GM23248 (cell line): ENCODE measurements at places on chromosomes 11 and 22.
A peak's percentile ranks its signal among the peaks of the same experiment; 100 is the strongest.

DNA sequence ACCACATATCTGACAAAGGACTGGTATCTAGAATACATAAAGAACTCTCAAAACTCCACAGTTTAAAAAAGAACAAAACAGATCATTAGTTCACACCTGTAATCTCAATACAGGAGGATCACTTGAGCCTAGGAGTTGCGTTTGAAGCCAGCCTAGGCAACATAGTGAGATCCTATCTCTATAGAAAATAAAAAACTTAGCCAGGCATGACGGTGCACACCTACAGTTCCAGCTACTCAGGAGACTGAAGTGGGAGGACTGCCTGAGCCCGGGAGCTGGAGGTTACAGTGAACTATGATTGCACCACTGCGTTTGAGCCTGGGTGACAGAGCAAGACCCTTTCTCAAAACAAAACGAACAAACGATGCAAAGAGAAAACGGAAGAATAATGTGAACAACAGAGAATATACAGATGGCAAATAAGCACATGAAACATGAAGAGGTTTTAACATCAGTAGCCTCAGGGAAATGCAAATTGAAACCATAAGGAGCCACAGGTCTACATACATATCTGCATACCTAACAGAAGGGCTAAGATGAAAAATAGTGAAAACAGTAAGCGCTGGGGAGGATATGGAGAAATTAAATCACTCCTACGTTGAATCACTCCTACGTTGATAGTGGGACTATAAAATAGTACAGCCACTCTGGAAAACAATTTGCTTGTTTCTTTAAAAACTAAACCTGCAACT, 70.7 kb downstream of the DGCR2 start:
- no peaks in the 10 kb centered on the region for H3K4me1 ChIP-seq
- no peak overlapping the region for H3K4me3 ChIP-seq
- no peak overlapping the region for H3K27ac ChIP-seq
- DNase-seq: no peak
- peaks cover 19% of the 10 kb centered on the region for H3K36me3 ChIP-seq

DNA sequence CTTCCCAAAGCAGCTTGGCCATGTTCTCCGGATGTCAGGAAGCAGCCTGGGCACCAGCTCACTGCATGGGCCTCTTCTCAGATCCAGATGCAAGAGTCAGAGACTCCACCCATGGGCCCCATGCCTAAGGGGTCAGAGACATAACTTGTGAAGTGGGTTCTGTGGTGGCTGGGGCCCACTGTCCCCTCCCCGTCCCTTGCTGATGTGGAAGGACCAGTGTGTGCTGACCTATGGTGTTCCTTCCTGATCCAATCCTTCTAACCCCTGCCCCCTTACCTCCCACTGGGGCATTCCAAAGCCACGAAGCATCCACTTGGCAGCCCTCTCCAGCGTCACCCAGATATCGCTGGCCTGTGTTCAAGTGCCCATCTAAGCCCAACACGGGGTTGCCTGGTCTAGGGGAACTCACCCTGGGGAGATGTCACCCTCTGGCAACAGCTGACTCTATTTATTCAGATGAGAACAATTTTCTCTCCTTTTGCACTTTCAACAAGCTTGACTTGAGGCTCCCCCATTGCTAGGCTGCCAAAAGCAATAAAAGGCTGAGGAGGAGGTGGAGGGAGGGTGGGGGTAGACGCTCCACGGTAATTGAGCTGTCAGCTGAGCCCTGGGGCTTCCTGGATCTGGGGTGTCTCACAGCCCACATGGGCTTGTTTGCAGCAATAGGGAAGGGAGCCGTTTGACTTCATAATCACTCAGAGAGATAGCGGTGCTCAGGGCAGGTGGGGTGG, 158.5 kb downstream of the ADAMTS15 start:
- H3K36me3 ChIP-seq: no peaks in the 10 kb centered on the region
- peaks cover 23% of the 10 kb centered on the region for H3K4me1 ChIP-seq
- peak; percentile 47 for DNase-seq
- H3K4me3 ChIP-seq: no peak overlapping the region

- H3K4me1 ChIP-seq: no peaks in the 10 kb centered on the region
- H3K27ac ChIP-seq: no peak overlapping the region
- H3K4me3 ChIP-seq: no peak overlapping the region
- DNase-seq: no peak
Observed at GRCh38 chr11:125327518-125328224, 163.1 kb downstream of the PKNOX2 start.

GRCh38 chr22:50205781-50206569, 5.2 kb downstream of the SELENOO start:
- no peak overlapping the region for H3K27ac ChIP-seq
- no peak for DNase-seq
- no peaks in the 10 kb centered on the region for H3K27me3 ChIP-seq
- H3K4me1 ChIP-seq: peaks cover 8% of the 10 kb centered on the region
- H3K36me3 ChIP-seq: peaks cover 10% of the 10 kb centered on the region; the same call in 1 of the 2 replicates

DNA sequence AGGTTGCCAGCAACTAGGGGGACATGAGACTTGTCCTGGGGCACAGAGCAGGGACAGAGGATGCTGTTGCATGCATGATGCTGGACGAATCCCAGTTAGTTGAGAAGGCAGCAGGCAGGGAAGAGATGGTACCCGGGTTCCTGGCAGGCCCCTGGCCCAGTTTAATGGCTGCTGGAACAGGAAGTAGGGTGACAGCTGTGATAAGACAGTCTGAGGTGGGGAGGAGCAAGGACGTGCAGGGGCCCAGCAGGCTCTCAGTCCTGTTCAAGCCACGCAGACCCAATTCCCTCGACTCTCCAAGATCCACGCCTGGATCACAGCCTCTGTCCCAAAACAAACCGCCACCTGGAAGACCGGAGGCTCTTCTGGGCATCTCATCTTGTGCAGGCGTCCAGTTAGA, 32.0 kb downstream of the LRRC10B start:
- H3K4me1 ChIP-seq: peaks cover 15% of the 10 kb centered on the region
- H3K4me3 ChIP-seq: no peak overlapping the region
- no peaks in the 10 kb centered on the region for H3K36me3 ChIP-seq

DNA sequence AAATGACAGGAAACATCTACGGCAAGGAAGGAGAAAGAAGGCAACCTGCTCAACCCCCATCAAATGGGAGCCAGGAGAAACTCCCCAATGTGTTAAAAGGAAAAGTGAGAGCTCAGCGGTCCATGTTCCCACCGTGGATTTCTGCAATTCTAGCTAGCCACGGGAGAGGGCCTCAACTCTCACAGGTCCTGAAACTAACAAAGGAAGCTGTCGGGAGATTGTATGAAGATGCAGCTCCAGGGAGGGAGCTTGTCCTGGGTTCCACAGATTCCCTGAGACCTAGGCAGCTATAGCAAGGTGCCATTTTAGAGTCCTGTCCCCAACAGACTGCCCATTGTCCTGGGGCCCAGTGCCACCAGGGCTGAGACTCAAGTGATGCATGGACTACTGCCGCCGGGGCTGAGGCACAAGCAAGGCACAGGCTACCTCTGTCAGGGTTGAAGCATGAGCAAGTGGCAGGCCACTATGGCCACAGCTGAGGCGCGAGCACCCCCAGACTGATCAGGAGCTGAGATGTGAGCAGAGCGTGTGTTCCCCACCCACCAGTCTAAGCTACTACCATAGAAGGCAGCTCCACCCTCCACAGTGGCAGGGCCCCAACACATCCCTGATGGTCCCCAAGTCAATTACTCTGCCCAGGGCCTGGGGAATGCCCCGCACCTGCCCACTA, 31.3 kb downstream of the RSF1 start:
- no peak overlapping the region for H3K27ac ChIP-seq
- DNase-seq: no peak
- H3K4me1 ChIP-seq: no peaks in the 10 kb centered on the region
- H3K27me3 ChIP-seq: no peaks in the 10 kb centered on the region
- H3K4me3 ChIP-seq: no peak overlapping the region
- no peaks in the 10 kb centered on the region for H3K36me3 ChIP-seq

DNA sequence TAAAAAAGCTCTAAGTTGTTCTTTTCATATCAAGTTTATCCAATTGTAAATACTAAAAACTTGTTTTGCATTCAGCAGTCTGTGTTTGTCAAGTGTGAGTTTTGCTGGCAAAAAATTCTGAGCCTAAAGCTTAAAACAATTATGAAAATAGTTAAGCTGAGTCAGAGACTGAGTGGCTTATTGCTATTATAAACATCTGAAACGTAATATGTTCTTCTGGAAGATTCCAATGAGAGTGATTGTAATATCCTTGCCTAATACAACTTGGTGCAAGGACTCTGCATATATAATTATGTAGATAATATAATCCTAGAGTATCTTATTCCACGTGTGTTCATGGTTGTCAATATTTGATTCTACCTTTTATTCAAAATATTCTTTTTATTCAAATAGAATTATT, 14.1 kb upstream of the NUP50 start:
- no peaks in the 10 kb centered on the region for H3K36me3 ChIP-seq
- peaks cover 23% of the 10 kb centered on the region for H3K4me1 ChIP-seq
- H3K27me3 ChIP-seq: no peaks in the 10 kb centered on the region
- H3K27ac ChIP-seq: peak overlapping the region; percentile 16; the same call in 1 of the 2 replicates

DNA sequence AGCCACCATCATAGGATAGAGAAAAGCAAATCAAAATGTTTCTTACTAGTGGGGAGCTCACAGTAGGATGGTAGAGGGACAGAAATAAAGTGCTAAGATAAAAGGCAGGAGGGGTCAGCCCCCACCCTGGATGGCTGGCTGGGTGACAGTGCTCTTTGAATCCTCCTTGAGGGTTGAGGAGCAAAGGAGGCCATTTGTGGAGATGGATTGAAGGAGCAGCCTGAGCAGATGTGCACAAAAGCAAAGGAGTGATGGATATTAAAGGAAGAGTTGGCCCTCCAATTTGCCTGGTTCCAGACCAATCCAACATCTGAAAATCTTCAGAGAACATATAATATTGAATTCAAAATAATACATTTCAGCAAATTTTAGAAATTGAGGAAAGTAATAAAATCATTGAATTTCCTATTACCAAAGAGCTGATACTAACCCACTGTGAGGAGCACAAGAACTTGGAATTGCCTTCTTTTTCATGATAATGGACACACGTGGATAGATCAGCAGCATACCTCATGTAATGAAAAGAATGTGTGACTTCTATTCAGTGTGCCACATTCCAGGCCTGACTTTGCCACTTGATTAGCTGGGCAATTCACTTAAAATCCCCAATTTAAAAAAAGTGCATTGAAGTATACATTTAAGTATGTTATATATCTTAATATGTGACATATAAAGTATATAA, 287.0 kb downstream of the FAT3 start:
- H3K4me3 ChIP-seq: no peak overlapping the region
- H3K4me1 ChIP-seq: no peaks in the 10 kb centered on the region
- no peak for DNase-seq
- H3K36me3 ChIP-seq: no peaks in the 10 kb centered on the region

DNA sequence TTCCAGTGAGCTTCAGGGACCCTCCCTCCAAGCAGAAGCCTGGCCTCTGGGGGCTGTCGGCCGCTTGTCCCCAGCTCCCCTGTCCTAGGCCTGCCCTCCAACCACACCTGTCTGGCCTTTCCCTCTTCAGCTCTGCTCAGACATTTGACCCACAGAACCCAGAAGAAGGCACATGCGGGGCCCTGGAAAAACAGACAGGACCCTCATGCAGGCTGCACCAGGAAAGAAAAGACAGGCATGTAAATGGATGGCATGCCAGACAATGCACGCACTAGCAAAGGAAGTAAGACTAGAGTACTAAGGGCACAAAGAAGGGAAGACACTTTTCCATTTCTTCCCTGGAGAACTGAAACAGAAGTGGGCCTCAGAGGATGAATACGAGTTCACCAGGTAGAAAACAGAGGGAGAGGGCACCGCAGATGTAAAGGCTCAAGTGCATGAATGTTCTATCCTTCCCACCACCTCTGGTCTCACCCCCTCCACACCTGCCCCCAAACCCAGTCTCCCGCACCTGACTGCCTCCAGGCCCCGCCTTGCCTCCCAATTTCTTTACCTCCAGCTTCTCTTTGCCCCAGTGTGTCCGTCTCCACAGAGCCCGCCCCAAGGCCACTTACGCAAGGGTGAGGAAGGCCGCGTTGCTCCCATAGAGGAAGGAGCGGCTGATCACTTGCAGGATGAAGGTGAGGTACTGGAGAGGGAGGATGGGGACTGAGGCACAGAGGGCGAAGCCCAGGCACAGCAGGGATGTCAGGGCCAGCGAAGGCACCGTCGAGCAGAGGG, 17.4 kb downstream of the SLC43A3 start:
- no peak overlapping the region for H3K4me3 ChIP-seq
- no peaks in the 10 kb centered on the region for H3K27me3 ChIP-seq
- no peak overlapping the region for H3K27ac ChIP-seq
- peaks cover 24% of the 10 kb centered on the region for H3K4me1 ChIP-seq

GRCh38 chr22:38727530-38728451, 22.0 kb downstream of the GTPBP1 start:
- no peak overlapping the region for H3K27ac ChIP-seq
- H3K36me3 ChIP-seq: peaks cover 23% of the 10 kb centered on the region
- no peak overlapping the region for H3K4me3 ChIP-seq
- H3K27me3 ChIP-seq: no peaks in the 10 kb centered on the region

- H3K27ac ChIP-seq: no peak overlapping the region
- peaks cover 32% of the 10 kb centered on the region for H3K4me1 ChIP-seq
- DNase-seq: peak; percentile 81
- no peak overlapping the region for H3K4me3 ChIP-seq
- H3K36me3 ChIP-seq: no peaks in the 10 kb centered on the region
- no peaks in the 10 kb centered on the region for H3K27me3 ChIP-seq
Observed at GRCh38 chr11:35615921-35616900, 2.0 kb upstream of the FJX1 start.

DNA sequence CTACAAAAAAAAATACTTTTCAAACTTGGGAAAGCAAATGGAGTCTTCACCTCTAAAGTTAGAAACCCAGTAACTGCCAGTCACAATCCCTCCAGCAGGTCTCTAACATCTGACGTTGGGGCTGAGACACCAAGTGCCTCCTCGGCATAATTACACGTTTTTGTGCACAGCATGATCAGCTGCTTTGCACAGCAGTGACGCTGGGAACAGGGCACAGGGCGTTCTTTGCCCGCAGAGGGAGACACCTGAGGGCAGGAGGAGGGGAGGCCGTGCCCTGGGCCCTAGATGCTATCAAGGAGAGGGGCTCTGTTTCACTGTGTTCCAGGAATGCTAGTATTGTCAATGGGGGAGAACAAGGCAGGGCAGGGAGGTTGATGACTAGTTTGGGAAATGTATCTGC, 120.1 kb downstream of the PARVA start:
- peaks cover 16% of the 10 kb centered on the region for H3K36me3 ChIP-seq
- H3K4me1 ChIP-seq: peaks cover 28% of the 10 kb centered on the region
- H3K27ac ChIP-seq: no peak overlapping the region
- no peaks in the 10 kb centered on the region for H3K27me3 ChIP-seq

- no peak overlapping the region for H3K27ac ChIP-seq
- H3K4me1 ChIP-seq: peaks cover 14% of the 10 kb centered on the region
- H3K27me3 ChIP-seq: no peaks in the 10 kb centered on the region
- H3K36me3 ChIP-seq: no peaks in the 10 kb centered on the region
- no peak overlapping the region for H3K4me3 ChIP-seq
- no peak for DNase-seq
Observed at GRCh38 chr11:65301491-65302329, 13.0 kb upstream of the CDC42EP2 start.
